Activated CD8-positive, alpha-beta memory T cell treated with anti-CD3 and anti-CD28 coated beads for 1 hour (primary cell): ENCODE measurements at places on chromosomes 11 and 22.

- no peak for DNase-seq
These were observed 124.4 kb upstream of the ZC3H12C start for GRCh38 chr11:109968781-109969180.

GRCh38 chr11:128704517-128704916, 10.6 kb downstream of the FLI1 start:
- no peak for DNase-seq

DNA sequence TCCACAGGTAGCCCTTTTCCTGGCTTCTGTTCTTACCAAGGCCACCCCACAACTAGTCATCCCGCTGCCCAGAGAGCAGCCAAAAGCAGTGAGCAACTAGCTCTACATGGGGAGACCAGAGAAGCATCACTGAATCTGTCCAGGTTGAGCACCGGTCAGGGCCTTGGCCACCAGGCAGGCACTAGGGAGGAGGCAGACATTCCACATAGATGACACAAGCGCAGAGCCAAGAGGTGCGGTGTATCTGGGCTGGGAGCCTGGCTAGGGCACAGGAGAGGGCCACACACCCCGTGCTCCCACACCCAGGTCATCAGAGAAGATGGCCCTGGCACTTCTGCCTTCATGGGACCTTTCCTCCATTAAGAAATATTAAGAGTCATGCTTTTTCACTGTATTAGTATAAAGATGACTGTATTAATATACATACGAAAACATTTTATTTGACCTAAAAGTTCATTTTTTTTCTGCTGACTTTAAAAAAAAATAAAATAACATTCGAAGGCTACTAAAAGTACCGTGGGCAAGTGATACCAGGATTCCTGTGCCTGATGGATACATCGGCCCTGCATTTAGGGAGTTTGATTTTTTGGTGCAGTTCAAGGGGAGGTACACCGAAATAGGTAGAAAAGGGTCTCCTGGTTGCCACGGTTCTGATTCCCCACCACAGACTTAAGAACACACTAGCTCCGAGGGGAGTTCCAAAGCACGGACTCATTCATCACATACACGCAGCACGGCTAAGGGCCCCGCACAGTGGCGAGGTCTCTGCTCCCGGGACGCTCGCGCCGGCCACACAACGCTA, 1.2 kb downstream of the DGCR2 start:
- no peak for DNase-seq

GRCh38 chr22:32695451-32695891, 106.0 kb upstream of the TIMP3 start:
- no peak for DNase-seq

DNA sequence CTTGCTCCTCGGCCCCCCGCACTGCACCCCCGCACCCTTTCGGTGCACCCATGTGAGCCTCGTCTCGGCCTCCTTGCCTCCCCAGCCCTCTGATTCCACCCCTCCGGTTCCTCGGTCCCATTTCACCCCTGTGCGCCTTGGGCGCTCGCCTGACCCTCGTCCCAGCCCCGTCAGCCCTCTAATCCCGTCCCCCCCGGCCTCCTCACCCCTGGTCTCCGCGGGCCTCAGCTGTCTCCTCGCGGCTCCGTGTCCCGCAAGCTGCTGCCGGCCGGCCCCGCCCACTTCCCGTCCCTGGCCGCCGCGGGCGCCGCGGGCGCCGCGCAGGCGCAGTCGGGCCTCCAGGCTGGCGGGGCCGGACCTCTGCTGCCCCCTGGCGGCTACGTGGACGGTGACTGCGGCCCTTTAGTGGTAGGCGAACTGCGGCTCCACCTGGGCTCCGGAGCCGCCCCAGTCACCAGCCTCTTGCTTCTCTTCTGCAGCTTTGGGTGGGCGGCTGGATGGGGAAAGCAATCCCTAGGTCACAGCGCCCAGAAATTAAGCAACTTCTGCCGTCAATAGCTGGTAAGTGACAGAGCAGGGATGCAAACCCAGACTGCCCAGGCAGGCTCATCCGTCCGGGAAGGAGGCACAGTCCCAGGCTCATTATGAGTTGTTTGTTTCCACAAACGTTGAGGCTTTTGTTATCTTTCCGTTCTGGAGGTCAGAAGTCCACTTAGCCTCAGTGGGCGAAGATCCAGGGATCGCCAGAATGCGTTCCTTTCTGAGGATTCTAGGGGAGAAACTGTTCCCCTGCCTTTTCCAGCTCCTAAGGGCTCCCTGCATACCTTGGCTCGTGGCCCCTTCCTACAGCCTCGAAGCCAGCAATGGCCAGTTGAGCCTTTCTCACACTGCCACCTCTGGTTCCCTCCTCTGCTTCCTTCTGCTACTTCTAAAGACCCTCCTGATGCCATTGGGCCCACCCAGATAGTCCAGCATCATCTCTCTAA, at the start of gene PPM1F:
PPM1F (minus strand) TSS at position 263 of the 986 bp plus-strand sequence. CDS start 6,800 bp downstream, outside the sequence.
- DNase-seq = peak; percentile 66

GRCh38 chr22:32752816-32753520, 48.5 kb upstream of the TIMP3 start:
- no peak for DNase-seq

DNA sequence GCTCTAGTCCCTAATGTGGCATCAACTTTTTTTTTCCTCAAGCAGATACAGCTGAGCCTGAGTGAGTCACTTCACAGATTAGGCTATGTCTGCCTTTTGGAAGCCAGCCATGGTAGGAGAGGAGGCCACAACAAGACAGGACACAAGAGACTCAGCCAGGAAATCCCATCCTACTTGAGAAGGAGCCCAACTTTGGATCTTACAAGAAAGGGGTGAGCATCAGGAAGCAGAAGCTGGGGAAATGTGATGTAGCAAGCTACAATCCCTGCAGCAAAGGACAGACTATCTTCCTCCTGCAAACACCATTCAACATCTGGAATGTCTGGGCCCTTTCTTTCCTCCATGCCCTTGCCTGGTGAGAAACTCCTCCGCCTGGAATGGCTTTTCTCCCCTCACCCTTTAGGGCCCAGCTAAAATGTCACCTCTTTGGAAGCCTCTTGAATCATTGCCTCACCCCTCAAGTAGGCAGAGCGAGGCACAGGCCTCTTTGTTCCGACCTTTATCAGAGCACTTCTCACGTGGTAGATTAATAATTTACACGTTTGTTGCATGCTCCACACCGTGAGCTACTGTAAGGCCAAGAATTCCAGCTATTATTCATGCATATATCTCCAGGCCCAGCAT, 156.4 kb upstream of the PITPNB start:
- DNase-seq = no peak

GRCh38 chr11:121449123-121449522, 3.0 kb upstream of the SORL1 start:
- no peak for DNase-seq

GRCh38 chr11:2213890-2214526, 42.4 kb upstream of the TH start:
- DNase-seq = no peak
